Hematopoietic multipotent progenitor cell (in vitro differentiated cells): ENCODE measurements at places on chromosomes 3 and 15.
A peak's percentile ranks its signal among the peaks of the same experiment; 100 is the strongest.

GRCh38 chr3:13073326-13074005, at the start of gene IQSEC1:
TSS of gene IQSEC1 (minus strand) at chr3:13073429. CDS start at chr3:13073014, 415 bp downstream.
- peak; percentile 72 for DNase-seq

GRCh38 chr3:95758707-95759106, 1055.7 kb upstream of the EPHA6 start:
- DNase-seq = no peak

- peak; percentile 12 for DNase-seq
These were observed 66.3 kb downstream of the ISG20 start for GRCh38 chr15:88704791-88705768.

GRCh38 chr15:95286352-95286880, 1044.1 kb upstream of the NR2F2 start:
- DNase-seq = no peak

DNA sequence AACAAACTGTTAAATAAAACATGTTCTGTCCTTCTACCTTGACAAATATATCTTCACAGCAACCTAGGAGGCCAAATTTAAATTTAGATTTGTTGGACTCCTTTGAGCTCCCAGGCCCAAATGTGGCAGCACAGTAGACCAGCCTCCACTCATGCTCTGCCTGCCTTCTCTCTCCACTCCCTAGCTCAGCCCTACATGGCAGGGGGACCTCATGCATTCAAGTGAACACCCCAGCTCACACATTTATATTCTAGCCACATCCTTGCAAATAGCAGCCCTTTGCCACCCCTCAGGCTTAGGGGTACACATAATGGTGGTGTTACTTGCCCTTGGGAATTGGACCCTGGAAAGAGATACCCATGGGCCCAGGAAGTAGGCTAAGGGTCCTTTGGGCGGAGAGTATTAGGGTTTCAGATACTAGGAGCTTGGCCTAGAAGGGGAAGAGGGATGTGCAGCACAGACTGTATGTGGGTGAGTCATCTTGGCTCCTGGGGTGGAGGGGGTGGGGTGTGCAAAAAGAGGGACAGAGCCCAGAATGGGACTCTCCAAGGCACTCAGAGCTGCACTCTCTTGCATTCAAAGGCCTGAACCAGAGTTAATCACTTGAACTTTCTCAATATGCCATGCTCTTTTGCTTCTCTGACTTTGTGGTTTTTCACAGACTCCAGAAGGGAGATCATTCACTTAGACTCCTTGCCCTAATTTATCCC, 268.4 kb upstream of the ROPN1 start:
- no peak for DNase-seq

DNA sequence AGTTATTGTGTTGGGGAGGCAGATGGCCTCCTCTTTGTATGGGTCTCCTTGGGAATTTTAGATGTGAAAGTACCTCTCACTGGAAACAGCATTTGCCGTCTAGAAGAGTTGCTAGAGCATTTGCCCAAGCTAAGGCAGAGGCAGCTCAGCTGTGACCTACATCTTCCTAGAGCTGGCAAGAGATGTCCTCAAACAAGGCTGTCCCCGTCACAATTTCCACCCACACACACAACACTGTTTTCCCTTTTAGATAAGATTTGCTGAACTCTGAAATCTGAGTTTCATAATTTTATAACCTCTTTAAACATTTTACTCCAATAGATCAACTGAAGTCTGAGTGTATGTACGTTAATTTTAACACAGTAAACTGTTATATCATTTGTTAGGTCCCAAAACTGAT, 352.6 kb downstream of the EPHB1 start:
- DNase-seq = no peak
